Stimulated activated CD4-positive, alpha-beta T cell treated with anti-CD3 and anti-CD28 coated beads, Interleukin-15, amount 100 ng/mL, for 48 hours (primary cell): ENCODE measurements at places on chromosomes 7 and 10.

GRCh38 chr7:69768986-69769595 is 170.8 kb downstream of the AUTS2 start:
- DNase-seq: no peak

- no peak for DNase-seq
These were observed 52.2 kb downstream of the KMT2C start for GRCh38 chr7:152383341-152384234.

DNA sequence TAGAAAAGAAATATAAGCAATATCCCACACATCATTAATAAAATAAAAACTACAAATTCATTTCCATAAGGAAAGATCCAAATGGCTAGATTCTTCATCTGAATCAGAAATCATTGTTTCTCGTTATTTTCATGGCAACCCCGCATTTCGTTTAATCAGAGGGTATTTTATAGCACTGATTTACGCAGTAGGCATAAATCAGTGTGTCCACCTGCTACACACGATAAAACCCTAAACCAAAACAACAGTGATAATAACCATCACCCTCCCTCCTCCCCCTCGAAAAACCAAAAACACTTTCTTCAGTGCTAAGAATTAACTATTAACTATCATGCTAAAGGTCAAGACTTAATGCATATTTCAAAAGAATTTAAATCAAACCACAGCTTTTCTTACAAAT is 16.5 kb downstream of the FKBP14 start:
- no peak for DNase-seq

GRCh38 chr10:78545756-78546155 is 512.1 kb downstream of the RPS24 start:
- DNase-seq: no peak

GRCh38 chr10:36450380-36450779 is 675.0 kb upstream of the ANKRD30A start:
- DNase-seq: no peak

DNA sequence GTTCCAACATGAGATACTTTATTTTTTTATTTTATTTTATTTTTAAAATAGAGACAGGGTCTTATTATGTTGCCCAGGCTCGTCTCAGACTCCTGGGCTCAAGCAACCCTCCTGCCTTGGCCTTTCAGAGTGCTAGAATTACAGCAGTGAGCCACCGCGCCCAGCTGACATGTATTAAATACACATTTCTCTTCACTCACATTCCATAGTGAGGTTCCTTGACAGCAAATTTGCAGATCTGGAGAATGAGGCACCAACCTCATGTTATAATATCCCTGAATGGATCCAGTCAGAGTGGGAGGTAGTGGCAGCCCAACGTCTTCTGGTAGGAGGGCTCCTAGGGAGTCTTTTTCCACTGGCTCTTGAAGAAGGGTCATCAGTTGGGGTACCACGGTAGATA is 46.1 kb downstream of the OGDH start:
- DNase-seq: no peak

DNA sequence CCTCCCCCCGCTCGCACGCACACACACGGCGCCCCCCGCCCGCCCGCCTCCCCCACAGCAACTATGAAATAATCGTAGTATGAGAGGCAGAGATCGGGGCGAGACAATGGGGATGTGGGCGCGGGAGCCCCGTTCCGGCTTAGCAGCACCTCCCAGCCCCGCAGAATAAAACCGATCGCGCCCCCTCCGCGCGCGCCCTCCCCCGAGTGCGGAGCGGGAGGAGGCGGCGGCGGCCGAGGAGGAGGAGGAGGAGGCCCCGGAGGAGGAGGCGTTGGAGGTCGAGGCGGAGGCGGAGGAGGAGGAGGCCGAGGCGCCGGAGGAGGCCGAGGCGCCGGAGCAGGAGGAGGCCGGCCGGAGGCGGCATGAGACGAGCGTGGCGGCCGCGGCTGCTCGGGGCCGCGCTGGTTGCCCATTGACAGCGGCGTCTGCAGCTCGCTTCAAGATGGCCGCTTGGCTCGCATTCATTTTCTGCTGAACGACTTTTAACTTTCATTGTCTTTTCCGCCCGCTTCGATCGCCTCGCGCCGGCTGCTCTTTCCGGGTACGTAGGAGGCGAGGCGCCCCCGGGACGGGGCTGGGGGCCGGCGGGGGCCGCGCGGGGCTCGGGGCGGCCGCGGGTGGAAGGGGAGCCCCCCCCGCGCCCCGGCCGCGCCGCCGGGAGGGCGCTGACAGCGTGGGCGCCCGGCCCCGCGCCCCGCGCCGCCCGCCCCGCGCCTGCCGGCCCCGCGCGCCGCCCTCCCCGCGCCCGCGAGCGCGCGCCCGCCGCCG is 441 bp downstream of the BMI1 start:
- DNase-seq: no peak

DNA sequence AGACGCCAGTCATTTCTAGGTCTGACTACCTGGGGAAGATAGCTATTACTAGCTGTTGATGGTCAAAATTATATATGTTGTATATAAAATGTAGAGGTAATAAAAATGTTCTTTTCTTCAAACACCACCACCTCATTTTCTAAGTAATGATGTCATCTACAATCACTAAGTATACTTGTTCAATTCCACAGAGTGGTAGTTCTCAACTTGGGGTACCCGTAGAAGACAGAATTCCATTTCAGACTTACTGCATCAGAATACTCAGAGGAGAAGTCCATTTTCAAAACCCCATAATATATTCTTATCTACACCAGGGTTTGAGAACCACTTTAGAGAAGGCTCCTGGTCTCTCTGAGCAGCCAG is 191.9 kb downstream of the PTN start:
- no peak for DNase-seq

- no peak for DNase-seq
These were observed 94.0 kb downstream of the SLC37A3 start for GRCh38 chr7:140304191-140304799.

DNA sequence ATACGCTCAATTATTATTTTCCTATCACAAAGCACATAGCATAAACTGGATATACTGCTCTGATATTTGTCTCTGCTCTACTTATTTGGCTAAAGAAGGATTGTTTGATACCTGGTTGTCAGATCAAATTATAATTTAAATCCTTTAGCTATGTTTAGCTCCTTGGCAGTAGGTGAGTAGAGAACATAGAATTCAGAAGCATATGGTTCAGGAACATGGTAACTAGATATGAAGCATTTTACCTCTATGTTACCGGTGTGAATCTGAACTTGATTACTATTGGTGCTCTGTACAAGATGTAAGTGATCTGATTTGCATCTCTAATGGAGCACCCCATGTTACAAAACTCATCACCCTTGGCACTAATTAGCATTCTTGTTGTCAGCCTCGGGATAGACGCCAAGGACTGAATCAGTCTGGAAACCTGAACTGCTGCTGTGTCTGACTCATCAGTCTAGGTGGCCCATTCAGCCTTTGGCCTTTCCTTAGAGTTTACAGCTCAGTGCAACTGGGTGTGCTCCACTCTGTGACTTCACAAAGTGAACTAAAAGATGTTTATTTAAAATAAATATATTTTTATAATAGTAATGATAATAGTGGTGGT is 12.3 kb upstream of the MYPN start:
- DNase-seq: no peak

DNA sequence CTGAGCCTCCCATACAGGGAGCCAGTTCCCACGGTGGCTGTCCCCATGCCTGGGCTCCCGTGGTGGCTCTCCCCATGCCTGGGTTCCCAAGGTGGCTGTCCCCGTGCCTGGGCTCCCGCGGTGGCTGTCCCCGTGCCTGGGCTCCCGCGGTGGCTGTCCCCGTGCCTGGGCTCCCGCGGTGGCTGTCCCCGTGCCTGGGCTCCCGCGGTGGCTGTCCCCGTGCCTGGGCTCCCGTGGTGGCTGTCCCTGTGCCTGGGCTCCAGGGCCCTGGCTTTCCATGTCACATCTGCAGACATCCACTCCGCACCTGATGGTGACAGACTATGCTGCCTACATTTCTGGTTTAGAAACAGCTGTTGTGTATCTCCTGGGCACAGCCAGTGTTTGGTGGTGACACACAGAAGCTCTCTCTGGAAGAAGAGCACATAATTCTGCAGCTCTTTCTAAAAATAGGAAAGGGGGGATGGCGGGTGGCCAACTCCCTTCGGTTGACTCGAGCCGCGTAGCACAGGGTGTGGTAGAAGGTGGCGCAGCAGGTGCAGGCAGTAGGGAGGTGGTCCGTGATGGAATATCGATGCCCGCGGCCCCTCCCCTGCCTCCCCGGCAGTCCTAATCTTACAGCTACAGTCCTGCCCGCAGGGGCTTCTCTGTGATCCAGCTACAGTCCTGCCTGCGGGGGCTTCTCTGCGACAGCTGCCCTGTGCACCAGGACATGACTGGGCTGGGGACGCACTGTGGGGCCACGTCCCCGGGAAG is 251.2 kb downstream of the DNAJB6 start:
- DNase-seq: no peak

- DNase-seq: no peak
These were observed 34.6 kb upstream of the HSPB1 start for GRCh38 chr7:76267894-76268183.

- DNase-seq: peak; percentile 52
These were observed 19.5 kb downstream of the WNT8B start for GRCh38 chr10:100482181-100482833.

- DNase-seq: no peak
These were observed 63.7 kb downstream of the PRSS58 start for GRCh38 chr7:142194201-142194600.

DNA sequence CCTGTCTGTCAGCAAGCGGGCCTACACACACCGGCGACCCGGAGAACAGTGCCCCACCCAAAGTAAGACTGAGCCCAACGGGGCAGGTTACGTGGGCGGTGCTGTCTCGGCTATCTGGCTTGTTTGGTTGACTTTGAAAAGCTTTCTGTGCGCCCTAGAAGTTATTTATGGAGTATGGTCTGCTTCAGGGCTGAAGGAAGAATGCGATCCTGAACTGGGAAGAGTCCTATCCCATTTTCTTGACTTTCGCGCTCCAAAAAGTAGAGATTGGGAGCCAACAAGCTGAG is 1.5 kb downstream of the INA start:
- DNase-seq: no peak

DNA sequence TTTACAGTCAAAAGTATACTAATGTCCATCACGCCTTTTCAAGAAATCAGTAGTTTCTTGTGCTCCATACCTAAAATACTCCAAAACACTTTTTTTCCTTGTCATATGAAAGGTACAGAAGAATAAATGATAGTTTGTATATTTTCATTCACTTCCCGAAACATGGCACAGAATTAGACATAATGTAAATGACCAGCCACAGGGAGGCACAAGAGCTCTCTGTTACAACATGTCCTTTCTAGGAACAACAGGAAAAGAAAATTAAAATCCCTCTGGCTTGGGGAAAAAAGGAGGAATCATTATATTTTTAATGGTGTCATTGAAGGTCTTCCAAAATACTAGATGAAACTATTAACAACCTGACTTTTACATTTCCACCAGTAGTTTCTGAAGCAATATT is 331.2 kb downstream of the ACTR3B start:
- DNase-seq: no peak

DNA sequence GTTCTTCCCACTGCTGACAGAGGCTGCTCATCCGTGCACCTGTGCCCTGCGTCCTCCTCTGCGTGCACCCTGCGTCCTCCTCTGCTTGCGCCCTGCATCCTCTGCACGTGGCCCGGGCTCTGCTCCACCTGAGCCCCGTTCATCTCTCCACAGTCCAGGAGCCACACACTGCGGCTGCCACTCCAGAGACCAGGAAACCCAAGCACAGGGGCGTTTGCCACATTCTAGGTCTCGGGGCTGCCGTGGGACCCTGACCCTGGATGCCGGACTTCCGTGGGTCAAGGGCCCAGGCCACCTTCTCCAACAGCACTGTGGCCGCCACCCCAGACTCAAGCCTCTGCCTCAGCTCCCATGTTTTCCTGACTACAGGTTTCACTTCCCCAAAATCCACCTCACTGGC is 460.4 kb downstream of the PTPRN2 start:
- DNase-seq: no peak

GRCh38 chr10:117646718-117647117 is 104.2 kb downstream of the EMX2 start:
- no peak for DNase-seq

DNA sequence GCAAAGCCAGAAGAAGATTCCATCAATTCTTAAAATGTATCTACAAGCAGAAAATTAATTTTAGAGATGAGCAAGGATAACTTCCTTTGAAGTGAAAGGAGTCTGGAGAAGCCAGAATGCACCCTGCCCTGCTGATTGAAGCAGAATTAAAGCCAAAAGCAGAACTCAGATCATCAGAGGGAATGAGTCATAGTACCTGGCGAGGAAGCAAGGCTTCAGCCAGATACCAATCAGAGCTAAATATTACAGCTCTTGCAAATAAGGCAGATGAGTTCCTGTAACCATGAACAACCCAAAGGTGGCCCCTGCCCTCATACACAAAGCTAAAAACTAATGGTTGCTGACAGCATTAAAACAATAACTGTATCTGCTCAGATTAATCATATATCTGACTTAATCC is 10.4 kb downstream of the HTR7 start:
- no peak for DNase-seq

DNA sequence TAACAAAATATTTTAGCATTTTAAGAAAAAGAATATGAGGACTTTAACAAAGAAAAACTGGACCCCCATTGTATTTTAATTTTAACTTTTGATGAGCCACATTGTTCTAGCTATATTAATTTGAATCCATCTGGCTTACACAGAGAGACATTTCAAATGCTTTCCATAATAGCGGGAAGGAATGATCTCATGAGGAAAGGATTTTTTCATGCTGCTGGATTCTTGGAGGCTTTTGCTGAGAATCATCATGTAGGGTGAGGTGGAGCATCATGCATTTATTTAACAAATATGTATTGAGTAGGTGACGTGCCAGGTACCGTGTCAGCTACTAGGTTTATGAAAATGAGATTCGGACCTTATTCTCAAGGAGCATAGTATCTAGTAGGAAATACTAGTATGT is 1006.3 kb downstream of the SORCS1 start:
- DNase-seq: no peak

- no peak for DNase-seq
These were observed 121.1 kb downstream of the VWC2 start for GRCh38 chr7:49894543-49894942.

DNA sequence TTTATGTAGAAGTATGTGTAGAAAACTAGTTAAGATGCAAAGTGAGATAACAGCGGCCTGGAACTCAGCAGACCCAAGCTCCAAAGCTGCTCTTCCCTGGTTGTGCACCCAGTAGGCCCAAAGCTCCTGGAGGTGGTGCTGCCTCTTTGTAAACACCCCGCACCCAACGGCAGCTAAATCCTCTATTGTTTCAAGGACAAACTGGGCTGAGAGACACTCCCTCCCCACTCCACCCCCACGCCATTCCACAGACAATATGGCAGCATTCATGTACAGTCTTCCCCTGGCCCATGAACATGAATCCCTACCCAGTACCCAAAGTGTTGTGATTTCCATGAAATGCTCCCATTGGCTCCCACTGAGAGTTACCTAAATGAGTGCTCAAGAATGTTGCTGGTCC is 73.5 kb downstream of the VOPP1 start:
- DNase-seq: no peak

- no peak for DNase-seq
These were observed 93.4 kb downstream of the PIP4K2A start for GRCh38 chr10:22620929-22621328.

- no peak for DNase-seq
These were observed 102.1 kb downstream of the RTKN2 start for GRCh38 chr10:62166331-62167131.
